ENCODE measurements at places on chromosomes 6 and 20.

- DNase-seq = no peak
These were observed 86.9 kb downstream of the RAMACL start for GRCh38 chr6:166499350-166500163.

- no peak for DNase-seq
These were observed 112.3 kb downstream of the ERMARD start for GRCh38 chr6:169863710-169864109.

DNA sequence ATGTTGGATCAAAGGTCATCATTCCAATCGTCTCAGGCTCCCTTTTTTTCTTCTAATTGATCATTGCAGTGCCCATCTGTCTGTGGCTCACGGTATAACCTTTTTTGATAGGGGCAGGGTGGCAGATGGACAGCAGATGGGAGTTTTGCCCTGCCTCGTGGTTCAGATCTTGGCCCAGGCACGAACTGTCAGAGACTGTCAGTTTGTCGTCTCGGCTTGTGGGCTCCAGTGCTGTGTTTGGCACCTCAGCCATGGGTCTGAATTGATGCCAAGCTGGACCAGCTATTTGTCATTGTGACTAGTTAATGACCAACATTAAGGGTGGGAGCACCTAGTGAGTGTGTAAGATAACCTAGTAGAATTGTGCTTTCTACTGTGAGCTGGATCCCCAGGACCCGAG, 197.6 kb downstream of the PRL start:
- no peak for DNase-seq

DNA sequence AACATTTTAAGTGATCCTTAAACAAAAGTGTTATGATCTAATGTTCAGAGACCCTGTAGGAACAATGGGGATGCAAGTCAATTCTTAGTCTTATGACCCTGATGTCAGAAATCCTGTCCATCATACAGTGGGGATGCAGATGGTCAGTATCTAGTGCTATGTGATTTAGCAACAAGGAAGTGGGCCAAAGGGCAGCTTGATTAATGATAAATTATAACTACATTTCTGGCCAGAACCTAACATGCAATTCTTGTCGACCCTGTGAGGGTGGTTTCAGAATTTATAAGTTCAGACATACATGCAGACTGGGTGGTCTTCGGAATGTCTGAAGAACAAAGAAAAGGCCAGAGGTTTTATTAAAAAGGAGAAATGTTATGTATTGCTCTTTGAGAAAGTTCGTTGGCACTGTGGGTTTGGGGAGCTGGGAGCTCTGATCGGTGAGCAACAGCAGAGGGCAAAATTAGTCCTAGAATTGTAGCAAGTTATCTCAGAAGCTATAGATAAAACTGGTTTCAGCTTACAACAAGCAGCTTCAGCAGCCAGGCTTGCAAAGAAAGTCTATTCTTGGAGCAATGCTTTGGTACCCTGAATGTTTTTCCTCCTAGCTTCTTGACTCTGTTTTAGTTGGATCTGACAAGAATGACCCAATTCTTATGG, 50.8 kb downstream of the RPF2 start:
- DNase-seq = no peak

DNA sequence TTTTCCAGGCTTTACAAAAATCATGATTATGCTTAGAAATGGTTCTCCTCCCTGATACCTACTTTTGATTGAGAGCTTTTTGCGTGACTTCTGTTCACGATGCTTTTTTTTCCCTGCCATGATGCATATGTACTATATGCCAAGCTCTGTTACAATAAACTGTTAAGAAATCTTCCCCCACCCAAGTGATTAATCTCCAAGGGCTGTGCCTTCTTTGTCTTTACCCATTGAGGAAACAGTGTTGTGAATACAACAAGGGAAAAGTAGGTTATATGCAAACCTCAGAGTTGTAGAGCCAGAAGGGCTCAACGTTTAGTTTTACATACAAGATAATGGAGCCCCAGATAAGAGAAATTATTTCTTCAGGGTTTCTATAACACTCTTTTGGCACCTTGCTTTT, 34.1 kb upstream of the MYLK2 start:
- DNase-seq = no peak

- peak; percentile 97 for DNase-seq
These were observed 40.1 kb downstream of the ILRUN start for GRCh38 chr6:34656378-34657036.

GRCh38 chr6:156659822-156660198, 117.4 kb upstream of the ARID1B start:
- no peak for DNase-seq

- peak; percentile 78 for DNase-seq
These were observed 479.1 kb upstream of the GJE1 start for GRCh38 chr6:141653590-141653989.

DNA sequence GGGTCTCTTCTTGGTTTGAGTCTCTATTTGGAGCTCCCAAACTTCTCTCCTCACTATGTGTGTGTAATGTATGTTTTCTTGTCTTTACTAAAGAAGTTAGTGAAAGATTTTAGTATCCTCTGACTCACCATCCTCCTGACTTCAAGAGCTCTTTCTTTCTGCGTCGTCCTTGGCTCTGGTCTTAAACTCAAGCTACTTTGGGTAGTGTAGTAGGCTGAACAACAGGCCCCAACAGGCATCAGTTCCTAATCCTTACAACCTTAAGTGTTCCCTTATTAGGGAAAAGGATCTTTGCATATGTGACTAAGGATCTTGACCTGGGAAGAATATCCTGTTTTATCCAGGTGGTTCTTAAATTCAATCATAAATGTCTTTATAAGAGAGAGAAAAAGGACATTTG, 810.2 kb downstream of the MAFB start:
- DNase-seq = no peak

GRCh38 chr6:129793447-129793846, 67.7 kb downstream of the TMEM244 start:
- DNase-seq = no peak

GRCh38 chr6:35919085-35919826, 1.6 kb downstream of the SRPK1 start:
- peak; percentile 56 for DNase-seq

GRCh38 chr6:44850312-44850711, 462.8 kb downstream of the CDC5L start:
- no peak for DNase-seq

GRCh38 chr6:98142839-98143238, 691.5 kb upstream of the POU3F2 start:
- DNase-seq = no peak

DNA sequence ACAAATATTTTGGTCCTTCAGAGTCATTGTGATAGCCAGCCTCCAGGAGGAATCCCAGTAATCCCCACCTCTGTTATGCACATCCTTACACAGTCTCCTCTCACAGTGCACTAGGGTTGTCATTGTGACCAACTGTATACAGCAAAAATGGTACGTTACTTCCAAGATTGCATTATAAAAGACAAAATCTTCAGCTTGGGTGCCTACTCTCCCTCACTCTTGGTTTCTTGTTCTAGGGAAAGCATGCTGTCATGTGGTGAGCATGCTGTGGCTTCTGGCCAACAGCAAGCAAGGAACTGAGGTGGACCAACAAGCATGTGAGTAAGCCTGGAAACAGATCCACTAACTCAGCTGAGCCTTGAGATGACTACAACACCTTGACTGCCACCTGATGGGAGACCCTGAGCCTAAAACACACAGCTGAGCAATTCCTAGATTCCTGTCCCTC, 130.1 kb upstream of the DST start:
- peak; percentile 80 for DNase-seq

DNA sequence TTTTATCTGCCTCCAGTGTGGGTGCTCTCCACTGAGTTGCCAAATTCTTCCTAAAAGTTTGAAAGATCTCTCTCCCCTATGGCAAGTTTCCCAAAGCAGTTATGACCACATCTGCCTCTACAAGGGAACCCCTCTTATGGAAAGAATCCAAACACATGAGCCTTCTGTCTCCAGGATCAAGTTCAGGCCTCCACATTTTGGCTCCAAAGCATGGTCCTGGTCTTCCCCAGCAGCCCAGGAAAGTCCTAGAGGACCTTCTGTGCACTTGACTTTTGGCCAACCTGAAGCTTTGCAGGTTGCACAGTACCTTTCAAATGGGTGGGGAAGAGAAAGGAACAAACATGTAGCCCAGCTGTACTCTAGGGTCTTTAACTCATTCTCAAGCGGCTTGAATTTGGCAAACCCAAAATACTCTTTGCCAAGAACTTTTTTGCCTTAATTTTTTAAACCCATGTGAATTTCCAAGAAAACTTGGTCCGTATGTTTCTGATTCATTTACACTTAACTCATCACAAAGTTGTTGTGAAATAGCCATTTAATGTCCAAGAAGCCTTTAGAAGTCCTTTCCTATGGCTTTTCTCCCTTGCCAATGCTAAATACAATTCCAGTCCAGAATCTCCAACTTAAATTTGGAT, 240.1 kb upstream of the TBX18 start:
- no peak for DNase-seq

- DNase-seq = no peak
These were observed 18.9 kb downstream of the SCGN start for GRCh38 chr6:25670793-25671513.

DNA sequence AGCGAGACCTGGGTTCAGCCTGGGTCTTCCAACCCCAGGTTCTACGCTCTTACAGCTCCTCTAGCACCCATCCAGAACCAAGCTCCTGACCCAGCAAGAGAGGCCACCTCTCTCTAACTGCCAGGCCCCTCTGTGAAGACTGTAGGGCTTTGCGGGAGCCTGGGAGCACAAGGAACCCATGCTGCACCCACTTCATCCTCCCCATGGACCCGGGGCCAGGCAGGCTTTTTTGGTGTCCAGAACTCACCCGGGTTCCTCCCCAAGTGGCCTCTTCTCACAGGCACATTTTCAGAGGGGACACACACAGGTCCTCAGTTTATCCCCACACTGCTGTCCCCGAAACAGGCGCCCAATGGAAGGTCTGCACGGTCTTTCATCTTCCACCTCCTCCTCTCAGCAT, 145.9 kb downstream of the SYNDIG1 start:
- no peak for DNase-seq

DNA sequence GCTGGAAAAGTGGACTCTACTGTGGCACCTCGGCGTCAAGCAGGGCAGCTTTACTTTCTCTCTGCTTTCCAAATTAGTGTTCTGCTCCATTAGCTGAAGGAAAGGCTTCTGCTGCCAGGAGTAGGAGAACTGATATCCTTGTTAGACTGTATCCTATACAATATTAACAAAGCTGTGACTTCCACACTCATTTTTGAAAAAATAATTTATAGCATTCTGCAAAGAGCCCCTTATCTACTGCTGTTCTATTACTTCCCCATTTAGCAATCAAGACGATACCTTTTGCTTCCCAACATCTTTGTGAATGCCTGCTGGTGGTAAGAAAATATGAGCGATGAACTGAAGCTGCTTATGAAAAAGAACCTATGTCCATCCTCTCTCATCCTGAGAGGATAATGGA, 151.1 kb downstream of the UBE3D start:
- DNase-seq = no peak

- no peak for DNase-seq
These were observed 102.8 kb downstream of the TMEM242 start for GRCh38 chr6:157220485-157220884.

- DNase-seq = no peak
These were observed 40.3 kb upstream of the CCDC167 start for GRCh38 chr6:37540029-37540352.

- no peak for DNase-seq
These were observed 178.7 kb upstream of the RSPO3 start for GRCh38 chr6:126939784-126940183.

- DNase-seq = no peak
These were observed 85.5 kb upstream of the NT5E start for GRCh38 chr6:85364344-85364743.

- no peak for DNase-seq
These were observed 69.3 kb upstream of the EYS start for GRCh38 chr6:65776332-65776731.

GRCh38 chr20:54059691-54060364, 10.6 kb downstream of the BCAS1 start:
- DNase-seq = no peak

GRCh38 chr6:120960761-120961160, 373.5 kb downstream of the TBC1D32 start:
- no peak for DNase-seq

GRCh38 chr20:36035745-36036144, 67.4 kb downstream of the CNBD2 start:
- DNase-seq = no peak

DNA sequence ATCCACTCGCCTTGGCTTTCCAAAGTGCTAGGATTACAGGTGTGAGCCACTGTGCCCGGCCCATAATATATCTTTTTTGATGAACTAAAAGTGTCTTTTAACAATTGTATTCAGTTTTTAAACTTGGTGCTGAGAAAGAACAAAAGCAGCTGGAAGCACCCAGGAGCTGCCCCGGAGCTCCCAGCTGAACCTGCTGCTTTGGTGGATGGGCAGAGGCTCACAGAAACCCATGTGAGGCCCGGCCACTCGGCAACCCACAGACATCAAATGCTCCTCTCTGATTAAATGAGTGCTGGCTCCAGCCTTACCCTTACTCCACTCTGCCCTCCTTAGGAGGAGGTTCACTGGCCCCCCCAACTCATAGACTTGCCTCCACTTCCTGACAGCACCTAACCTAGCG, 59.4 kb upstream of the FRMD1 start:
- no peak for DNase-seq

All from RPMI8226 (cell line).